ENCODE measurements at places on chromosomes 4 and X.

DNA sequence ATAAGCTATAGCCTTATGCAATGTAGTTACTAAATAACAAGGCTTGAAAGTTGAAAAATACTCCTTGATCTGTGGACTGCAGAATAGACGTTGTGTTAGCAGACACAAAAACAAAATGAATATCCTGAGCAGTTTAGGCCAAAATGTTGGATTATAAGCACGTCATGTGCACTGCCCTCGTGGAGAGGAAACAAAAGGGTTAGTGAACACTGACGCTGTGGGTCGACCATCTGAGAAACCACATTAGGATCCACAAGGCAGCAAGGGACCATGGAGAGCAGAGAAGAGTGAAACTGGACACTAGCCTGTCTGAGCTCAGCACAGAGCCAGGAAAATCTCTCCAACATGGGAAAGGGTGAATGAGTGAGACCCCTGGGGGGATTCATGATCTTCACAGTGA, 145.3 kb downstream of the DTHD1 start:
- no peak for DNase-seq

DNA sequence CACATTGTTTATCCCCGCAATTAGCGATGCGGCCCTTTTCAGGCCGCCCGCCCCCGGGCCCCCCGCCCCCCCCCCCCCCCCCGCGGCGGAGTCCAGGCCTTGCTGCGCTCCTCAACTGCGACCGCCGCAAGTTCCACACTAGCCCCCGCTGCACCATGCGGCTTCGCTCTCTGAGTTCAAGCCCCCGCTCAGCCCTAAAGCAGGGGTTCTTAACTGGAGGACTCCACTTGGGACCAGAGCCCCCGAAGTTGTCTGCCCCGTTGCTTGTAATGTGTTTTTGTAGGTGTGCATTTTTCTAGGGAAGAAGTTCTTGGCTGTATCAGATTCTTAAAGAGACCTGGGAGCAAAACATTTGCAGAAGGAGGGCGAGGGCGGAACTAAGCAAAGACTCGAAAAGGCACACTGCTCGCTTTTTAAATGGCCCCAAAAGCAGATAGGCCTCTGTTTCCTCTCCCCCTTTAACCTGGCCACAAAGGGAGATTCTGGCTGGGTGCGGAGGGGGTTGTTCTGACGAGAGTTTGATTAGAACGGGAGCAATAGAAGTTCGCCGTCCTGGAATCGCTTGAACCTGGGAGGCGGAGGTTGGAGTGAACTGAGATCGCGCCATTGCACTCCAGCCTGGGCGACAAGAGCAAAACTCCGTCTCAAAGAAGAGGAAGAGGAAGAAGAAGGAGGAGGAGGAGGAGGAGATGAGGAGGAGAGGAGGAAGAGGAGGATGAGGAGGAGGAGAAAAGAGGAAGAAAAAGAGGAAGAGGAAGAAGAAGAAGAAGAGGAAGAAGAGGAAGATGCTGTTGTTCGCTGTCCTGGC, 2.3 kb upstream of the MSX1 start:
- DNase-seq, result no peak

DNA sequence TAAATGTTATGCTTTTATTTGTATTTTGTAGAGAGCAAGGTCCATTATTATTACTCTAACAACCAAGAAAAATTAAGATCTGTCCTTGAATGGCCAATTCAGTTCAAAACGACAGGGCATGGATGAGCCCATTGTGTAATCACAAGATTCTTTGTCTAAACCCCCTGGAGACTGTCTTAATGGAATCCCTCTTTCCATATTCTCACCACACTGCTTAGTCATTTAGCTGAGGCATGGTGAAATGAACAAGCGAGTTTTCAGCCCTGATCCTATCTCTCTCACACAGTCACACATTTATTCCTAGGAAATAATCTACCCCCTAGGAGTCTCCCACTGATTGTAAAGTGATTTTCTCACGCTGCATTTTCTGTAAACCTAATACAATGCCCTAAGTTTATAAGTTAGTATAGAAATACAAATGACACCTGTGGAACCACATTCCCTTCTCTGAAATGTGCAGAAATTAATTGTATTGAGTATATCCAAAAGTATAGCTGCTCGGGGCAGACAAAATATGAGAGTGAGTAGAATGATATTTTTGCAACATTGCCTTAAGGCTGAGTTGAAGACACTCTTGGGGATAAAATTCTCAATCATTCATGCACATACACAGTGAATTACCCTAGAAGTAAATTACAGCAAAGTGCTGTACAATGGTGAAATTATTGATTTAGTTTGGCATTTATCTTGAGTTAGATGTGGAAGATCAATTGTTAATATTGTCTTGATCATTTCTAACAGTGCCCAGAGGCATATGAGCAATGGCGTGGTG, 119.7 kb upstream of the PCDH7 start:
- no peak for DNase-seq

- DNase-seq, result no peak
Observed at GRCh38 chr4:112113864-112114263, 31.4 kb upstream of the FAM241A start.

DNA sequence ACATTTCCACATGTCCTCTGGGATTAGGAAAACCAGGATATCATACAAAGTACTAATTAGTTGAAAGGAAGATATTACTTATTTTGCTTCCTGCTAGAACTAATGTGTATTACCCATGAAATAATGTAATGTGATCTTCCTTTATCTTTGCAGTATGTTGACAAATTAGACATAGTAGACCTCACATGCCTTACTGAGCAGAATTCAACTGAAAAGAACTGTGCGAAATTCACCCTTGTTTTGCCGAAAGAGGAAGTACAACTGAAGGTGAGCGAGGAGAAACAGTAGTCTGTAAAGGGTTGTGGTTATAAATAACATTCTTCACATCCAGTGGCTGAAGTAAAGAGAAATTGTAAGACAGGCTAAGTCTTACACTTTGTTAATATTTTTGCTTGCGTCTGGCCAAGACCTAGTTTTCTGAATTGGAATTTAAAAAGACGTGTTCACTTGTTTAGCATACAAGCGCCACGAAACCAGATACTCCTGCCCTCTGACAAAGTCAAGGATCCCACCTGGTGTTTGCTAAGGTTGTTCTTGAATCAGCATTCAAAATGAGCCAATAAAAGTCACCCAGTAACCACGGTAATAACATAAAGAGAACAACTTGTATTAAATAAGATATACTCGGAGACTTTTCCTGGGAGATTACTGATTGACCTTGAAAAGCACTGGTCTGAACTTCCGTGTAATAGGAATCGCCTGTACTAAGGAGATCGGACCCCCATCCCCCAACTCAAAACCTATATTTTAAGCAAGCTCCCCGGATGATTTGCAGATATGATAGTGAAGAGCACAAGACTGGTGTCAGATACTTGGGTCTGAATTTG, 16.9 kb downstream of the STAP1 start:
- peak; percentile 64 for DNase-seq

GRCh38 chr4:48156423-48156822, 22.4 kb upstream of the TXK start:
- no peak for DNase-seq

GRCh38 chrX:79159800-79160199, 15.3 kb downstream of the GPR174 start:
- no peak for DNase-seq

DNA sequence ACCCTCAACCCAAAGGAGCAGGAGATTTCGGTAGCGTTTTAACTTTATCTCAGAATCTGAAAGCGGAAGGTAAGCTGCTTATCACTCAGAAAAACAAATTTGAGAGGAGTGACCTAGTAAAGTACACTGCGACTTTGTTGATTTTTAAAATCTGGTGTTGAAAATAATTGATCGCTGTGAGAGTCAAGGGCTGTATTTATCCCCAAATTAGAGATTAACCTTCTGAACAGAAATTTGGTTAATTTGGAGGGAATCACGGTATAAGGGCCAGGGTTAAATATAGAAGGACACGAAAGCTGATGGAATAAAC, 212 bp downstream of the CLCN4 start:
- DNase-seq, result no peak

DNA sequence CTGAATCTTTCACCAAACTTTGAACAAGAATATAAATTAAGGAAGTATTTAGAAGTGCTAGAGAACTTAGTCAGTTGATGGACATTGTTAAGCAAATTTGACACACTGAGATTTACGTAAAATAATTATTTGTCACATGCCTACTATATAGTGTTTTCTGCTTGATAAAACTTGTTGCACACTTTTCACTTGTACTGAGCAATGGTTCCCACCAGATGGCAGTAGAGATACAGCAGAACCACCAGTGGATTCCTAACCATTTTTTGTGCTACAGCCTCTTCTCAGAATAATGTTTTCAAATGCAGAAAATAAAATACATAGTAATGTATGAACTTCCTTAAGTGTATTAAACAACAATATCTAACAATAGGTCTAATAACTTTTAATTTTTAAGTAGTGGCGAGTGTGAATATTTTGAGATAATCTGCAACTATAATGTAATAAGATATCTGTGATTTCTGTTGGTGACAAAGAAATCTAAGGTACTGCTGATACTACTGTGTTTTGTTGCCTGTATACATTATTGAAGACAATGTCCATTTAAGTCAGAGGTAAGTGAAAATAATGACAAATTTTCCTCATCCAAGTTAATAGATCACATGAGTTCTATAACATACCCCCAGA, 81.2 kb downstream of the APOOL start:
- DNase-seq, result no peak

GRCh38 chr4:184347251-184348239, 126.8 kb downstream of the IRF2 start:
- peak; percentile 93 for DNase-seq

DNA sequence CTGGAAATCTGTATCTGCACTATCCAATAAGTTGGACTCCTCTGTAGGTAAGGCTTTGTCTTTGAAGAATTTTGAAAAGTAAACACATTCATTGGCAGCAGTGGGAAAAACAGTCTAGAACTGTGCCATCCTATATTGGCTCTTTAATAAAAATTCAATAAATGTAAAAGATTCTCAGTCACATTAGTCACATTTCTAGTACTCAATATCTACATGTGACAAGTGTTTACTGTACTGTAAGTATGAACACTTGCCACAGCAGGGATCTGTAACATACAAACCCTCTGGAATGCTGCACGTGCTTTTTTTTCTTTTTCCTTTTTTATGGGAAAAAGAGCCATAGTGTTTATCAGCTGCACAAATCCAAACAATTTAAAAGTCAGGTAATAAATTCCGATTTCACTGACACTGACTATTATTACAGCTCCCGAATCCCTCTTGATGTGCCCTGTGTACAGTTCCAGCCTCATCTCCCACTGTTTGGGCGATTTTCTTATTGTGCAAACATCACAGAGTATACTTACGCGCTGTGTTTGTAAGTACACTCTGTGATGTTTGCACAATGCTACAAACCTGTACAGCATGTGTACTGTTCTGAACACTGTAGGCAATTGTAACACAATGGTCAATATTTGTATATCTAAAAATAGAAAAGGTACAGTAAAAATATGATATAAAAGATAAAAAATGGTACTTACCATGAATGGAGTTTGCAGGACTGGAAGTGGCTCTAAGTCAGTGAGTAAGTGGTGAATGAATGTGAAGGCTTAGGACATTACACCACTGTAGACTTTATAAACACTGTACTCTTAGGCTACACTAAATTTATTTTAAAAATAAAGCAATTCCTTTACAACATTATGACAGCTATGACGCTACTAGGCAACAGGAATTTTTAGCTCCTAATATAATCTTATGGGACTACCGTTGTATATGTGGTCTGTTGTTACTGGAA, 8.7 kb downstream of the PYURF start:
- no peak for DNase-seq

GRCh38 chr4:21452931-21453330, 495.6 kb downstream of the KCNIP4 start:
- DNase-seq, result no peak

- DNase-seq, result peak; percentile 88
Observed at GRCh38 chr4:151853034-151853433, 92.2 kb upstream of the GATB start.

DNA sequence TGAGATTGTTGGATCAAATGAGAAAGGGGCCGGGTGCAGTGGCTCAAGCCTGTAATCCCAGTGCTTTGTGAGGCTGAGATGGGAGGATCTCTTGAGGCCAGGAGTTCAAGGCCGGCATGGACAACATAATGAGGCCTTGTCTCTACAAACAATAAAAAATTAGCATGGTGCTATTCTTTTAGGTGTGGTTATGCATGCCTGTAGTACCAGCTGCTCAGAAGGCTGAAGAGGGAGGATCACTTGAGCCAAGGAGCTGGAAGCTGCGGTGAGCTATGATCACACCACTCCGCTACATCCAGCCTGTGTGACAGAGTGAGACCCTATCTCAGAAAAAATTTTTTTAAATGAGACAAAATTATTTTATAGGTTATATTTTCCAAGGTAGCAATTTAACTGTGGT, 49.7 kb upstream of the TMEM150C start:
- no peak for DNase-seq
